ENCODE measurements at places on chromosomes 12 and 14. TPM values are rescaled to one million over a fixed set of nuclear protein-coding genes. Genes with fewer than 3 reads are reported as not detected.

The TAS2R46 gene
- 5.0 TPM for total RNA-seq

The KRT73 gene
- not detected for total RNA-seq

The RTL1 gene
- total RNA-seq, result not detected

The BIN2 gene
- 2.6 TPM for total RNA-seq

The KERA gene
- not detected for total RNA-seq

The KRT6A gene
- not detected for total RNA-seq

The OR10AD1 gene
- not detected for total RNA-seq

The TESPA1 gene
- total RNA-seq, result 0.83 TPM

The TTC9 gene
- 0.71 TPM for total RNA-seq

DNA sequence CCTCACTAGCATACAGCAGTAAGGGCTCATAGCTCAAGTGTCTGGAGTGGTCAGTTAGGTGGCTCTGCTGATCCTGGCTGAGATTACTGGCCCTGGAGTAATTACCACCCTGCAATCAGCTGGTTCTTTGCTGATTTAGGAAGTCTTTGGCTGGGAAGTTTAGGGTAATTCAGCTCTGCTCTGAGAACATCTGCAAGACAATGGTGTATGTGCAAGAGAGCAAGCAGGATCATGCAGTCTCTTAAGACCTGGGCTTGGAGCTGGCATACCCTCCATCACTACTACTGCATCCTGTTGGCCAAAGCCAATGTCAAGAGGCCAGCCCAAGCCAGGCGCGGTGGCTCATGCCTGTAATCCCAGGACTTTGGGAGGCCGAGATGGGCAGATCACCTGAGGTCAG, 159.0 kb downstream of the NDUFA12 start:
- no peak overlapping the region for H3K27ac ChIP-seq
- H3K4me1 ChIP-seq, result no peaks in the 10 kb centered on the region
- H3K4me3 ChIP-seq, result no peak overlapping the region
- no peaks in the 10 kb centered on the region for H3K27me3 ChIP-seq
- no peak for DNase-seq

GRCh38 chr12:62319058-62319457, 58.9 kb downstream of the USP15 start:
- peaks cover 33% of the 10 kb centered on the region for H3K36me3 ChIP-seq
- H3K4me3 ChIP-seq, result no peak overlapping the region
- no peak for DNase-seq
- no peaks in the 10 kb centered on the region for H3K4me1 ChIP-seq
- no peaks in the 10 kb centered on the region for H3K27me3 ChIP-seq

DNA sequence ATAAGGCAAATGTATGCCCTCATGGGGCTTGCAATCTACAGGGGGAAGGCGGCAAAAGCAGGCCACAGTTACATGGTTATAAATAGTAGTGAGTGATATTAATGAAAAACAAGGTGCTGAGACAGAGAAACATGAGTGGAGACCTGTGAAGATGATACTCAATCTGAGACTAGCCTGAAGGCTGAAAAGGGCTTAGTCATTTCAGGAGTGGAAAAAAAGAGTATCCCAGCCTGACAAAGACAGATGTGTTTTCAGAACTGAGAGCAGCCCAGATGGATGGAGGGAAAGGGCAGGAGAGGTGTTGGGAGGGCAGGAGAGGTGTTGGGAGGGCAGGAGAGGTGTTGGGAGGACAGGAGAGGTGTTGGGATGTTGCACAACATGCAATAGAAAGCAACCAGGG, 181.9 kb downstream of the C12orf42 start:
- no peak overlapping the region for H3K4me3 ChIP-seq
- no peak for DNase-seq
- H3K27me3 ChIP-seq, result no peaks in the 10 kb centered on the region
- no peaks in the 10 kb centered on the region for H3K4me1 ChIP-seq

DNA sequence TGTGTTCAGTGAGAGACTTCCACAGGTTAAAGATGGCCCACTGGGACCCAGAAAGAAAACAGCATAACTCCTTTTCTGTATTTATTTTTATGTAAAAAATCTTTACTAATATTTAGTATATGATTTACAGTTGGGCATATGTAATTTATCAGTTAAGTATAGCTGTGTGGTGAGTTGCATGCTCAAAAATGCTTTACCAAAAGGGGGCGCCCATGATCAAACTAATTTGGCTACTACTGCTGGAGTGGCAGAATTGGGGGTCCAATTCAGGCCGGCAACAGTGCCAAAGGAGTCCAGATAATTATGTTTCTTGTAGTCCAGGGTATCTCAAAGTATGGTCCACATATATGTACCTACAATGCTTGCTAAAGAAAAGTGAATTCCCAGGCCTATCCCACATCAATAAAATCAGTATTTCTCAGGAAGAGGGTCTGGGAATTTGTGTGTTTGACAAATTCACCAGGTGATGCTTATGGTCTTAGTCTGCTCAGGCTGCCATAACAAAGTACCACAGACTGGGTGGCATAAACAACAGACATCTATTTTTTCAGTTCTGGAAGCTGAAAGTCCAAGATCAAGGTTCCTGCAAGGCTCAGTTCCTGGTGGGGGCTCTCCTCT, 152.0 kb downstream of the KTN1 start:
- H3K36me3 ChIP-seq, result no peaks in the 10 kb centered on the region
- H3K27me3 ChIP-seq, result no peaks in the 10 kb centered on the region
- DNase-seq, result no peak
- H3K4me1 ChIP-seq, result no peaks in the 10 kb centered on the region
- H3K4me3 ChIP-seq, result no peak overlapping the region

DNA sequence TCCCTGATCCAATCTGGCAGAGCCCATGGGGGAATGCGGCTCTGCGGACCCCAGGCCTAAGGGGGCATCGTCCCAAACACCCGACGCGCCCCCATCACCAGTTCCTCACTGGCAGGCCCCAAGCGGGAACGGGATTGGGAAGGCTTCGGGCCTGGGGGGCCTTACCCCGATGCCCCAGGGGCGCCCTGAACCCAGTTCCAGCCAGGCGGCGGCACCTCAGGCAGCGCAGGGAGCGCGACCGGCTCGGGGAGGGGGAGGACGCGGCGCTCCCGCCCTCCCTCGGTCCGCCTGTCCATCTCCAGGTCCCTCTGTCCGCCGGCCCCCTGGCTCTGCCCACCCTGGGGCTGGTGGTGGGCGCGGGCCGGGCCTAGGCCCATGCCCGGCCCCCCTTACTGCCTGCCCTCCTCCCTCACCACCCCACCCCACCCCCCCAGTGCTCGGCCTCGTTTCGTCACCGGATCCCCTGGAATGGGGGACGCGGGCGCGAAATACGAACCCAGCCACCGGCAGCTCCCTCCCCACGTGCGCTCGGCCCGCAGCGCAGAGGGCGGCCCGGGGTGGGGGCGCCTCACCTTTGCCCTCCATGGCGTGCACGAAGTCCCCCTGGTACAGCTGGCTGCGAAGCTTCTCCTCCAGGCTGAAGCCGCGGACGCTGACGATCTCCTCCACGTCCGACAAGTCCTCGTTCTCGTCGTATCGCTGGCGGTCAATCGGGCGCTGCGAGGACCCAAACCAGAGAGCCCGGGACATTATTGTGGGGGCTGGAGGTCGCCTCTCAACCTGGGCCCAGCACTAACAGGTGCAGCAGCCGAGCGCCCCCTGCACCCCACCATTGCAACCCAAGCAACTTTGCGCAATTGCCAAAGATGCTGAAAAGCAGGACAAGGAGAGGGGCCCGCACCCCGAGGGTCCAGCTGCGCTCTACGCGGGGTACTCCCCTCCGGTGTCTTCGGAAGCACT, 2.3 kb downstream of the KDM2B start:
- peak overlapping the region; percentile 72 for H3K4me3 ChIP-seq
- peaks cover 19% of the 10 kb centered on the region for H3K36me3 ChIP-seq
- H3K4me1 ChIP-seq, result no peaks in the 10 kb centered on the region
- peak; percentile 74 for DNase-seq

DNA sequence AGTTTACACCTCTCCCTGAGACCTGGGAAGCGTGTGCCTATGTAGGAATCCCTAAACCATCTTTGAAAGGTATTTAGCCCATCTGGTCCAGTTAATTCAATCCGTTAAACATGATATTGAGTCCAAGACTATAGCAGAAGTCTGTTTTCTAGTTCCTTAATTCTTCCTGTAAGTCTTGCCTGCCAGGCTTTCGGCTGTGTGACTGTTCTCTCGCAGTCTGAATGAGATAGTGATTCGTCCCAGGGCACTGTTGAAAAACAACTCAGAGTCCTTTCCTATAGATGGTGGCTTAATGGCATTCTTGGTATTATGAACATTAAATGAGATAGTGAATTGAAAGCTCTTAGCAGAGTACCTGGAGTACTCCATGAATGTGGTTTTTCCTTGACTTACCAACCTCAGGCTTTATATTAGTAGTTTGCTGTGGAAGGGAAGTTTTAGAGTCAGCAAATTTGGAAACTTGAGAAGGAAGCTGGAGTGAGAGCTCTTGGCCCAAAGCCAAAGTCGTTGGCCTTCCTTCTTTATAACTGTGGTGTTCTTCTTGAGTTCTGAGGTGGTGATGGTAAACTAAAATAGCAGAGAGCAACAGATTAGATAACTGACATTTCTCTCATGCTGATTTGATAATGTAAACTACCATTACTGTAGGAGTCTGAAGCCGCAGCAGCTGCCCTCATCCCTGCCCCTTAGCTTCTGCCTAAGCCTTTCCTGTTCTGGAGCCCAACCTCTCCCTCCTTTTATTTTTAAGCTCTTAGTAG, 76.5 kb downstream of the TGFB3 start:
- H3K4me1 ChIP-seq, result no peaks in the 10 kb centered on the region
- H3K4me3 ChIP-seq, result no peak overlapping the region
- H3K27me3 ChIP-seq, result no peaks in the 10 kb centered on the region
- peak; percentile 76 for DNase-seq
- no peak overlapping the region for H3K27ac ChIP-seq
- no peaks in the 10 kb centered on the region for H3K36me3 ChIP-seq

DNA sequence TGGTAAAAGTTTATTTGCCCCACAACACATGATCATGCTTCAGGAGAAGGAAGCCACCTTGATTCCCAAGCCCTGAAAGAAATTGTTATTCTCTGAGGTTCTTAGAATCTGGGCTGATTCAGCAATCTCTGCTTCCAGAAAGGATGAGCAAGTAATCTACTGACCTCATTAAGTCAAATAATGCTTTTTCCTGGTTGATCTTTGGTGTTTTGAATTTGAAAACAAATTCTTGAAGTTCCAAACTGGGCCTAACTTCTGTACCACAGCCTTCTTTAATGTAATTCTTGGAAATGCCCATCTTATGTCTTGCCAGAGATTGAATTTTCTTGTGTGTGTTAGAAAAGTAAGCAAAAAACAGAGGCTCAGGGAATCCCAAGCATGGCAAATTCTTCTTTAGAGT, 319.2 kb upstream of the DDHD1 start:
- DNase-seq, result no peak
- H3K27me3 ChIP-seq, result no peaks in the 10 kb centered on the region
- H3K4me3 ChIP-seq, result no peak overlapping the region
- H3K36me3 ChIP-seq, result no peaks in the 10 kb centered on the region

DNA sequence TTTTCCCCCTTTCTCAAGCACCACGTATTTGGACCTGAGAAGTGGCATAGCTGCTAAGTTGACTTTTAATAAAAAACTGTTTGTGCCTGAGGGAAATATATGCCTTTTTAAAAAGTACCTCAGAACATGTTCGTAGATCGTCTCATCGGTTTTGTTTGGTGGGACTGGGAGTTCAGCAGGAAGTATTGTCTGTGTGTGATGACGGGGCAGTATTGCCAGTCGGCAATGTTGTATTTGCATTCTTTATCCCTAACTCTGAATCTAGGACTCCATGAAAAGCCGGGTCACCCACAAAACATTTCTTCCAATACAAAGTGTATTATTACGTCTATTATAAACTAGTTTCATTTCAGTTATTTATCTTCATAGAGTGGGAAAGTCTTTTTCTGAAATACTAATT, 19.7 kb upstream of the FGD4 start:
- no peak for DNase-seq
- no peak overlapping the region for H3K4me3 ChIP-seq
- no peaks in the 10 kb centered on the region for H3K4me1 ChIP-seq
- H3K36me3 ChIP-seq, result no peaks in the 10 kb centered on the region
- H3K27ac ChIP-seq, result no peak overlapping the region

DNA sequence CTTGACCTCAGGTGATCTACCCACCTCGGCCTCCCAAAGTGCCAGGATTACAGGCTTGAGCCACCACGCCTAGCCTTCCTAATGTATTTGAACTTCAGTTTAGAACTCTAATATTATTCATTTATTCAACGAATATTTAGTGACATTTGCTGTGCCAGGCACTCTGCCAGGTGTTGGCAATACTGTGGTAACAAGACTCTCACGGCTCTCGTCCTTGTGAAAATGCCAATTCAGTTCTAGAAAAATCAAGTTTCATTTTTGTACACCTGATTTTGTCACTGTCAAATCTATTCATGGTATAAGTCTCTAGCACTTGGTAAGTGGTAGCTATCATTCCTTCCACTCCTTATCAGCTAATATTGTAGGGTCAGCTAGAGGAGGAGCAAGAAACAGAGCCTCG, 6.3 kb upstream of the PWP1 start:
- H3K4me3 ChIP-seq, result no peak overlapping the region
- no peaks in the 10 kb centered on the region for H3K27me3 ChIP-seq
- no peaks in the 10 kb centered on the region for H3K4me1 ChIP-seq
- DNase-seq, result no peak
- H3K27ac ChIP-seq, result no peak overlapping the region
- H3K36me3 ChIP-seq, result no peaks in the 10 kb centered on the region

DNA sequence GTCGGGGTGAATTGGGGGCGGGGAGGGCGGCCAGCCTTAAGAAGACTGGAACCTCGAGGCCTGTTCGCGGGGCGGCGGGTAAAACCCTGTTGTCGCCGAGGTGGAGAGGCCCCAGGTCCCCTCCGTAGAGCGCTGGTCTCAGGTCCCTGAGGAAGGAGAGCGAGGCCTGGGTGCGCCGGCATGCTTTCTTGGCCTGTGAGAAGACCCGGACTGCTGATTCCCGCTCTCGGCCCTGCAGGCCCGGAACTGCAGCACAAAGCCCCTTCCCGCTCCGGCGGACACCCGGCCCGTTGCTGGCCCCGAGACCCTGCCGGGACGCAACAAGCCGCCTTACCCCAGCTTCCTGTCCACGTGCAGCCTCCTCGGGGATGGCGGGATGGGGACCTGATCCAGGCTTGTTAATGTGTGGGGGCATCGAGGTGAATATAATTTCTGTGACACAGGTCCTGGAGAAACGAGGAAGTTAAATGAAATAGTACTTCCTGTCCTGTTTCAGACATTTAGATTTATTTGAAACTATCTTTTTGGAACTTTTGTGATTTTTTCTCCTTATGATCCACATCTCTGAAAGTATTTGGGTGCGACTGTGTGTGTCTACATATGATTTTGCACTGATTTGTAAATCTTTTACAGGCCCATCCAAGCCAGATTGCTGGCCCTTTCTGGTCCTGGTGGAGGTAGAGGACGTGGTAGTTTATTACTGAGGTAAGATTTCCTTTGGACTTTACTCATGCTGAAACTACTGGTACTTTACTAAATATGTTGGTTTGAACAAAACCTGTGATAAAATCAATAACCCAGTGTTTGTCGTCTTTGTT, 600 bp downstream of the PNN start:
- H3K27me3 ChIP-seq, result no peaks in the 10 kb centered on the region
- H3K27ac ChIP-seq, result peak overlapping the region; percentile 87
- peaks cover 24% of the 10 kb centered on the region for H3K4me1 ChIP-seq
- peak overlapping the region; percentile 92 for H3K4me3 ChIP-seq

GRCh38 chr12:122137681-122138080, 36.3 kb downstream of the IL31 start:
- H3K27ac ChIP-seq, result no peak overlapping the region
- H3K27me3 ChIP-seq, result no peaks in the 10 kb centered on the region
- H3K4me3 ChIP-seq, result no peak overlapping the region
- DNase-seq, result no peak

- DNase-seq, result no peak
- H3K36me3 ChIP-seq, result peaks cover 29% of the 10 kb centered on the region
- H3K27ac ChIP-seq, result peak overlapping the region; percentile 100
- H3K4me3 ChIP-seq, result peak overlapping the region; percentile 75
- no peaks in the 10 kb centered on the region for H3K27me3 ChIP-seq
These were observed 1.6 kb downstream of the SETD1B start for GRCh38 chr12:121805171-121806008.
